Activated CD8-positive, alpha-beta T cell treated with anti-CD3 and anti-CD28 coated beads, Interleukin-2, amount 10 ng/mL, durations not matched to agents 7 days and 5 days (primary cell): ENCODE measurements at places on chromosomes 1 and 21. TPM values are rescaled to one million over a fixed set of nuclear protein-coding genes. Genes with fewer than 3 reads are reported as not detected.

The DEDD gene
- total RNA-seq = 34.5 TPM

The TCHH gene
- 0.08 TPM for total RNA-seq

The LDLRAD1 gene
- total RNA-seq = not detected

- no peak overlapping the region for H3K27ac ChIP-seq
- H3K4me3 ChIP-seq = no peak overlapping the region
- H3K27me3 ChIP-seq = no peaks in the 10 kb centered on the region
- DNase-seq = no peak
- H3K36me3 ChIP-seq = no peaks in the 10 kb centered on the region
Observed at GRCh38 chr1:187481581-187482148, 652.9 kb downstream of the PLA2G4A start.

DNA sequence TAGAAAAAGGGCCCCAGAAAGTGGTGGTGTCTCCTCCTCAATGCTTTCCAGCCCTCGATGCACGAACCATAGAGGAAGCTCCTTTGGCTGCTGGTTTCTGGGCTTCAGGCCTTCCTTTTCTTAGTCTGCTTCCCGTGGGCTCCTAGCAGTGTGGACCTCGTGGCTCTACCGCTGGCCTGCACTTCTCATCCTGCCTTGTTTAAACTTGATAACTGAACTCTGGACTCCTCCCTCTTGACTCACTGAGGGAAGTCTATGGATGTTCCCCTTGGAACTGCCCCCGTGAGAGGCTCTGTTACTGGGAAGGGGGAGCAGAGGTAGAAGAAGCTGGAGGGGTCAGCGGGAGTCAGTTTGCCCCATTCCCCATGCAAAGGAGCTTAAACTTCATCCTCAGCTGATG lies 75.3 kb upstream of the WDR26 start:
- peaks cover 29% of the 10 kb centered on the region for H3K4me1 ChIP-seq
- H3K27me3 ChIP-seq = no peaks in the 10 kb centered on the region
- H3K36me3 ChIP-seq = no peaks in the 10 kb centered on the region

- DNase-seq = no peak
- no peaks in the 10 kb centered on the region for H3K36me3 ChIP-seq
- H3K4me3 ChIP-seq = no peak overlapping the region
Observed at GRCh38 chr1:15279576-15280230, 32.7 kb downstream of the FHAD1 start.

- H3K4me1 ChIP-seq = peaks cover 5% of the 10 kb centered on the region
- no peak for DNase-seq
- H3K36me3 ChIP-seq = peaks cover 27% of the 10 kb centered on the region
- no peaks in the 10 kb centered on the region for H3K27me3 ChIP-seq
Observed at GRCh38 chr1:45815667-45816458, 12.5 kb downstream of the MAST2 start.

- H3K4me3 ChIP-seq = no peak overlapping the region
- H3K27ac ChIP-seq = no peak overlapping the region
- H3K4me1 ChIP-seq = no peaks in the 10 kb centered on the region
- no peak for DNase-seq
Observed at GRCh38 chr1:157348538-157349480, 203.5 kb downstream of the FCRL5 start.

- H3K4me3 ChIP-seq = no peak overlapping the region
- H3K36me3 ChIP-seq = no peaks in the 10 kb centered on the region
- peak; percentile 57 for DNase-seq
- H3K4me1 ChIP-seq = peaks cover 20% of the 10 kb centered on the region
Observed at GRCh38 chr1:224542783-224543440, 73.2 kb upstream of the CNIH3 start.

DNA sequence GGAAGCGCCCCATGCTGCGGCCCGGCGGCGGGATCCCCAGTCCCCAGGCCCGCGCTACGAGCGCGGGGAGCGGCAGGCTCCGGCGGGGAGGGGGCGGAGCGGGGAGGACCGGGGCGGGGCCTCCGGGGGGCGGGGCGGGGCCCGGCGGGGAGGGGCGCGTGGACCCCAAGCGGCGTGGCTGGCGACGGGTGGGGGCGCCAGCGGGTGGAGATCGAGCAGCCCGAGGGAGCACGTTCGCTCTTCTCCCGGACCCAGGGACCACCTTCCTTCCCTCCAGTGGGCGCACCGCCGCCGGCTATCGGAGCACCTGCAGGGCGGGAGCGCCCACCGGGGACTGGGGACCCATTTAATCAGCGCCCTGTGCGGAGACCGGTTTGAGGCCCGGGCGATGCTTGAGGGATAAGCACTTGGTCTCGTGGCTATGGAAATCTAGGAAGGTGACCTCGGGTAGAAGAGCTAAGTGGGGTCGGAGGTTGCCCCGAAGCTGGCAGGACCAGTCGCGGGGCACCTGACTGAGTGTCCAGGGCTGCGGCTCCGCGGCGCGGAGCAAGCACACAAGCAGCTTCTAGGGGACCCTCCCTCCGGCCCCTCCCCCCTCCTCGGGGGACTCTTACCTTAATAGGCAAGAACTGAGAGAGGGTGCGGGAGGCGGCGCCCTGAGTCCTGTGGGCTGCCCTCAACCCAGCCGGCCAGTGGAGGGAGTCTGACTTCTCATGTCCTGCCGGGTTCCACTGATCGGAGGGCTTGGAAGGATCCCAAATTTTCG lies at the start of gene TSPAN2:
TSS of gene TSPAN2 (minus strand) at position 84 of the 766 bp plus-strand sequence. CDS start at position 13, 71 bp downstream.
- H3K27ac ChIP-seq = no peak within 1 kb of the TSS
- peak; percentile 36 for DNase-seq
- peaks cover 16% of the 10 kb centered on the region for H3K4me1 ChIP-seq
- H3K36me3 ChIP-seq = no peaks in the 10 kb centered on the region
- peaks cover 15% of the 10 kb centered on the region for H3K27me3 ChIP-seq

- no peaks in the 10 kb centered on the region for H3K27me3 ChIP-seq
- no peak for DNase-seq
- H3K27ac ChIP-seq = no peak overlapping the region
- H3K4me1 ChIP-seq = no peaks in the 10 kb centered on the region
- no peak overlapping the region for H3K4me3 ChIP-seq
Observed at GRCh38 chr21:15301014-15301413, 236.2 kb upstream of the NRIP1 start.
